Upper lobe of right lung (tissue), 1 donor: ENCODE measurements at places on chromosomes 7 and 10. TPM values are rescaled to one million over a fixed set of nuclear protein-coding genes. Genes with fewer than 3 reads are reported as not detected.

The HOGA1 gene
- 2.3 TPM for total RNA-seq

GRCh38 chr7:130288829-130289228 lies 4.1 kb upstream of the CPA4 start:
- no peak for DNase-seq
- no peak overlapping the region for H3K4me3 ChIP-seq
- no peaks in the 10 kb centered on the region for H3K36me3 ChIP-seq
- H3K4me1 ChIP-seq = no peaks in the 10 kb centered on the region
- H3K27ac ChIP-seq = no peak overlapping the region

- H3K4me1 ChIP-seq = no peaks in the 10 kb centered on the region
- H3K36me3 ChIP-seq = no peaks in the 10 kb centered on the region
- no peak overlapping the region for H3K4me3 ChIP-seq
Observed at GRCh38 chr7:82562716-82563404, 119.3 kb upstream of the CACNA2D1 start.

The GCK gene
- total RNA-seq = 0.23 TPM

- DNase-seq = no peak
- no peaks in the 10 kb centered on the region for H3K4me1 ChIP-seq
- H3K4me3 ChIP-seq = no peak overlapping the region
- no peak overlapping the region for H3K27ac ChIP-seq
- no peaks in the 10 kb centered on the region for H3K36me3 ChIP-seq
Observed at GRCh38 chr10:131111471-131112080, 199.9 kb downstream of the TCERG1L start.

DNA sequence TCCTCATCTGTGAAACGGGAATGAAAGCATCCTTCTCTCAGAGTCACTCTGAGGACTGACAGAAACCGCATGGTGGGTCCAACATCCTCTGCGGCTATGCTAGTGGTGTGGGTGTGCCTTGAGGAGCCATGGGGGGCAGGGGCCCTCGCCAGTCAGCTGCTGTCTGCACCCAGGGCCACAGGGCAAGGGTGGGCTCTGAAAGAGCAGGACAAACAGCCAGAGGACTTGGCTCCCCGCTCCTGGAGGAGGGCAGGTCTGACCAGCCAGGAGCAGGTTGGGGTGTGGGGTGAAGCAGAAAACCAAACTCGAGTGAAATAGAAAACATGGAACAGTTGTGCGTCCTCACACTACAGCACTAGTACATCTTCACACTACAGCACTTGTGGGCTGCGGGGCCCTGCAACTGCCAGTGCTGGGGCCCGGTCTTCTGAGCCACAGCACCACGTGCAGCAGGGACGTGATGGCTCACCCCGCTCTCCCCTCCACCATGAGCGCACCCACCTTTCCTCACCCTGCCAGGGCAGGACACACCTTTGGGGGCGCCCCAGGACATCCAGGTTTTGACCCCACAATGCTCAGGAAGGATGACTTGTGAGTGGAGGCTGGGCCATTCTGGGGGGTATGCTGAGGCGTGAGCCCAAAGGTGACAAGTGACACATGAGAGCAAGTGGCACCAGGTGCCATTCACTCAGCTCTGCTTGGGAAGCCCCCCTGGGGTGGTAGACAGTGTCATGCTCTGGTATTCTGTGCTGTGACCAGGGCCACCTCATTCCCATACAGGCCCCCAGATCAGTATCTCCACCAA lies 96.1 kb upstream of the RET start:
- H3K4me3 ChIP-seq = no peak overlapping the region
- H3K27me3 ChIP-seq = no peaks in the 10 kb centered on the region
- DNase-seq = no peak
- H3K4me1 ChIP-seq = no peaks in the 10 kb centered on the region
- H3K27ac ChIP-seq = no peak overlapping the region

DNA sequence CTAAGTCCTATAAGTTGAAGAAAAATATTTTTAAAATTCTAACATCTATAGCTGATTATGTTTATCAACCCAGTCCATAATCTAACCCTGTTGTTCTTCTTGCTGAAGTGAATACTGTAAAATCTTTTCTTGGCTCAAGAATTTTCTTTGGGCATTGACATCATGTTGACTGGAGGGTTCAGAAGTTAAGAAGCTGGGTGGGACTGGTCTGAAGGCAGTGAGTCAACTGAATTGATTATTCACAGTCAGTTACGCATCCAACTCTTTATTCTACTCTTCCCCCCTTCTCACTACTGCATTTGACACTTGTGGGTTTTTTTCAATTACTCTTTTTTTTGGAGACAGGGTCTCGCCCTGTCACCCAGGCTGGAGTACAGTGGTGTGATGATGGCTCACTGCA lies 31.0 kb downstream of the DENND2A start:
- DNase-seq = no peak
- H3K27ac ChIP-seq = no peak overlapping the region
- peaks cover 8% of the 10 kb centered on the region for H3K4me1 ChIP-seq
- H3K4me3 ChIP-seq = no peak overlapping the region
- no peaks in the 10 kb centered on the region for H3K27me3 ChIP-seq
- no peaks in the 10 kb centered on the region for H3K36me3 ChIP-seq

The ADRA2A gene
- total RNA-seq = 4.9 TPM

GRCh38 chr7:20858951-20859350 lies 72.3 kb upstream of the SP8 start:
- H3K4me3 ChIP-seq = no peak overlapping the region
- H3K27me3 ChIP-seq = no peaks in the 10 kb centered on the region
- no peak overlapping the region for H3K27ac ChIP-seq
- H3K36me3 ChIP-seq = no peaks in the 10 kb centered on the region
